SW480 (cell line): ENCODE measurements at places on chromosomes 6 and 20.

DNA sequence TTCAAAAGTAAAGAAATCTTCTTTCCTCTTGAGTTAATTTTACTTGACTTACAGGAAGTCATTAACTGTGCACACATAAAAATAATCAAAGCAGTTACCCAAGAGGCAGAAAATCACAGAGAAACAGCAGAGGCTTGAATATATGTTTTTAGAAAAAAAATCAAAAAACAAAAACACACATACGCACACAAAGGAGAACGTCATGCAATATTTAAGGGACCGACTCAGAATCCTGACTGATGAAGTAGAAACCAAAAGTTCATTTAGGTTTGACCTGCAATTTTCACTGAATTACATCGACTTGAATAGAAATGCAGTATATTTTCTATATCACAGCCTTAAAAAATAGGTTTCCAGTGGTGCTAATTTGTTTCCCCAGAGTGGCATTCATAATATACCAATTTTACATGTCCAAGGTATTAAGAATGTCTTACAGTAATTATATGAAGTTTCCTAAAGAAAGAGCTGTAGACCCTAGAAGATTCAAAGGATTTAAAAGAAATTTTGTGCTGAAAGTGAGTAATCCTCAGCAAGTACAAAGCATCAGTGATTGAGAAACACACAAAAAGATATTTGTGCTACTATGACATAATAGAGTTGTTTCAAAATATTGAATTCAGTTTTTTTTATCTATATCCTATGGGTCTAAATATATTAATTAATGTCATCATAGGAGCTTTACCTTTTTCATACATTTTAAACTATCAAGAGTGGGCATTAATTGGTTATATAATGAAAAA is 358.5 kb upstream of the RUNX2 start:
- no peak for DNase-seq

- DNase-seq = peak; percentile 90
Measured at GRCh38 chr6:18585032-18585573, 198.0 kb downstream of the RNF144B start.

DNA sequence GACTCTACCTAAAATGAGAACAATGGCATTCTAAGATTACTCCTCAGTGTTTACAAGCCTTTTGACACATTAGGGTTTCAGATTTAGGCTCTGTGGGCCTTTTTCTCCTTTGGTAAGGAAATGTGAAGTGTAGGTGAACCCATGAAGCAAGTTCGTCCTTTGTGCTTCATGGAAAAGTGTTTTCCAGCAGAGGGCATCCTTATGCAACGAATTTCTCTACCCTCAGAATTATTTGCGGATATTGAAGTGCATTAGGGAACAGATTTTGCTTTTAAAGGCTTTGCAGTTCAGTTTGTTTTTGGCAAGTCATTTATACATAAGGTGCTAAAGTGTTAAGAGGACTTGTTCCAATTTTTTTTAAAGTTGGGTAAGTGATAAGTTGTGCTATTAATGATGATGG is 55.7 kb upstream of the FERMT1 start:
- DNase-seq = peak; percentile 53

DNA sequence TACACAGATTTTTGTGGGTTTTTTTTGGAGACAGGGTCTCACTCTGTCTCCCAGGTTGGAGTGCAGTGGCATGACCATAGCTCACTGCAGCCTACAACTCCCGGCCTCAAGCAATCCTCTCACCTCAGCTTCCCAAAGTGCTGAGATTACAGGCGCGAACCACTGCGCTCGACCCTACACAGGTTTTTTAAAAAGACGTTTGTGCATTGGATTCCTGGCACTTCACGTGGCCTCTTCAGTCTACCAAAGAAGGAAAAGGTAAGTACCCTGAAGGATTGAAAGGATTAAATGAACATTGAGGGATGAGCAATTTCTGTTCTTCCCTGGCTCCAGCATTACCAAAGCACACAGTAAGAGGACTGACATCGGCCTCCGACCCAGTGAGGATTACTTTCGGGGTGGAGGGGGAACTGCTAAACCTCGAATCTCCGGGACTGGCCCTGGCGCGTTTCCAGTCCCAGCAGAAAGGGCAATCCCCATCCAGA is 556 bp upstream of the YWHAB start:
- DNase-seq = no peak

DNA sequence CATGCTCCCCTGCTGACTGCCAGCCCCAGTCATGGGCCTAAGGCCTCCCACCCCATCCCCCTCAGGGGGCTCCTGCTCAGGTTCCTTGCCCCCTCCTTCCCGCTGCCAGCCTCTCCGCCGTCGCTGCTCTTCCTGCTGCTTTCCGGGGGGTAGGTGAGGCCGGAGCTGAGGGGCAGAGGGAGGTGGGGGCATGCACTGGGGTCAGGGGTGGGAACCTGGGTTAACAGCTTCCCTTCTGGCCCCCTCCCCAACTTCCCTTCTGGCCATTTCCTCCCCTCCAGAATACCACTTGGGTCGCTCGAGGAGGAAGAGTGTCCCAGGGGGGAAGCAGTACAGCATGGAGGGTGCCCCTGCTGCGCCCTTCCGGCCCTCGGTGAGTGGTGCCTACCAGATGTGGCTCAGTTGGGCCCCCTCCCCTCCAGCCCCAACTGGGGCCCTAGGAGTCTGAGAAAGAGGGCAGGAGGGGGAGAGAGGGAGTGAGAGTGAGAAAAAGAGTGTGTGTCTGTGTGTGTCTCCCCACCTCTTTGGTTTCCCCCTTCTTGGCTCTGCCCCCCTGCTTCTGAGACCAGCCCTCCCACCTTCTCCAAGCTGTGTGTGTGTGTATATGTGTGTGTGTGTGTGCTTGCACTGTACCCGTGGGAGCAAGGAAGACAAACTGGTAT is 12.1 kb downstream of the SYNGAP1 start:
- DNase-seq = no peak

GRCh38 chr6:15508441-15508871 is 154.4 kb downstream of the DTNBP1 start:
- no peak for DNase-seq

- DNase-seq = no peak
Measured at GRCh38 chr6:43709654-43710303, 22.2 kb upstream of the MRPS18A start.

- no peak for DNase-seq
Measured at GRCh38 chr20:64033981-64034493, 1.9 kb upstream of the C20orf204 start.

GRCh38 chr6:71420095-71420692 is 131.6 kb downstream of the OGFRL1 start:
- DNase-seq = no peak

DNA sequence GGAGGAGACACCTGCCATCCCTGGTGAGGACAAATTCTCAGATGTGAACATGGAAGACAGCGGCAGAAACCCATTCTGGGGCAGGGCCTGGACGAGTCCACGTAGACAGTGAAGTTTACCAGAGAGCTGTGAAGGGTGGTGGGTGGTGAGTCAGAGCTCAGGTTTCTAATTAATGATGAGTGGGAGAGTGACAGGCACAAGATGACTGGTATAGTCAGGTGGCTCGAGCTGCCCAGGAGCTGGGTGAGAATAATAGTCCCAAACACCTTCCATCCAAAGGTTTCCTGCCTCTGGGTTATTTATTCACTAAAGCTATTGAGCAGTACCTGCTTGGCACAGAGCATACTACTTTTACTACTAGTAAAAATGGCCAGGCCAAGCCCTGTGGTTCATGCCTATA is 6.0 kb downstream of the TLDC2 start:
- peak; percentile 92 for DNase-seq

- no peak for DNase-seq
Measured at GRCh38 chr6:113365191-113365590, 492.0 kb upstream of the MARCKS start.

GRCh38 chr6:137157601-137158000 is 15.8 kb downstream of the IL22RA2 start:
- DNase-seq = no peak

- no peak for DNase-seq
Measured at GRCh38 chr6:21870076-21870730, 276.7 kb downstream of the SOX4 start.

- DNase-seq = no peak
Measured at GRCh38 chr20:25006431-25007167, 14.0 kb upstream of the APMAP start.

- no peak for DNase-seq
Measured at GRCh38 chr6:31723245-31723979, at the start of gene MPIG6B. Gene MPIG6B (plus strand): TSS chr6:31723373. CDS start chr6:31723384, 11 bp downstream.

DNA sequence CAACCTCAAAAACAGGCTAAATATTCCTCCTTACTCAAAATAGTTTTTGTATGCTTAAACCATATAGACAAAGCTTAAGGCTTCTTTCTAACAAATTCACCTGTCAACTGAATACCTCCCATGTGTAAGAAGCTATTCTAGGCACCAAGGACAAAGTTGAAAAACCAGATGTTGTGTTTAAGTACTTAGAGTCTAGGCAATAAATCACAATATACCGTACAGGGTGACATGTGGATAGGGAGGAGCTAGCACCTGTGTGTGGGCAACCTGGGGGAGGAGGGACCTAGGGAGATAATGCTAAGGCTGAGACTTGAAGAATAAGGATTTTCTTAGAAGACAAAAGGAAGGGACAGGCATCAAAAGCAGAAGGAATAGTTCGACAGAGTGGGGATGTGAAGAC is 123.5 kb downstream of the LMBRD1 start:
- no peak for DNase-seq

DNA sequence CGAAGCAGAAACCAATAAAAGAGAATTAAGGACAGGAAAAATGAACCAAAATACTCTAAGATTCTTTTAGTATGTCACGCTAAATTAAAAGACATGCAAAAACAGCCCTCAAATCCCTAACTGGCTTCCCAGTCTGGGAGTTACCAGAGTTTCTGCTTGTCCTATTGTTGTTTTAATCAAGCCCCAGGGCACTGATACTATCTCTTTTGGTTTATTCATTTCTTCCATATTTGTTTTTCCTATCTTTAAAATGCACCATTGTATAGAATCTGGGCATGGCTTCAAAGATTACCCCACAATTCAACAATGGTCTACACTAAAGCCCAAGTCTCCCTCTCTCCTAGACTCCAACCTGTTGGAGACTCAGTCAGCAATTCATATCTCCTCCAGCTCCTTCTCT is 169.1 kb downstream of the MYLK4 start:
- DNase-seq = no peak

GRCh38 chr6:88623531-88623930 is 339.9 kb downstream of the RNGTT start:
- no peak for DNase-seq

DNA sequence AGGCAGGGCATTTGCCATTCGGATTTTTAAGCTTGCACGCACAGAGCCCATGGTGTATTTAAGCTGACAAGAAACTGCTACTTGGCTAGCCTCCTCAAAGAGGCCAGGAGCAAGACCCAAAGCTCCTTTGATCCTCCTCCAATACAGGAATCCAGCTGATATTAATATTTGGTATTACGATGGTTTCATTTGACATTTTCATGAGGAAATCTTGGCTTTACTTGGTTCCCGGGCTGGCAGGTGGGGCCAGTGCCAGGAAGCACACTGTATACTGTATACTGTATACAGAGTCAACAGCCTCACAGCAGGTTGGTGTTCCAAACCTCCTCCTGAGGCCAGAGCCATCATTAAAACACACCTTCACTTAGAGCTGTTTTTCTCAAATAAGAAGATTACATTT is 138.2 kb upstream of the ARMC2 start:
- DNase-seq = no peak

DNA sequence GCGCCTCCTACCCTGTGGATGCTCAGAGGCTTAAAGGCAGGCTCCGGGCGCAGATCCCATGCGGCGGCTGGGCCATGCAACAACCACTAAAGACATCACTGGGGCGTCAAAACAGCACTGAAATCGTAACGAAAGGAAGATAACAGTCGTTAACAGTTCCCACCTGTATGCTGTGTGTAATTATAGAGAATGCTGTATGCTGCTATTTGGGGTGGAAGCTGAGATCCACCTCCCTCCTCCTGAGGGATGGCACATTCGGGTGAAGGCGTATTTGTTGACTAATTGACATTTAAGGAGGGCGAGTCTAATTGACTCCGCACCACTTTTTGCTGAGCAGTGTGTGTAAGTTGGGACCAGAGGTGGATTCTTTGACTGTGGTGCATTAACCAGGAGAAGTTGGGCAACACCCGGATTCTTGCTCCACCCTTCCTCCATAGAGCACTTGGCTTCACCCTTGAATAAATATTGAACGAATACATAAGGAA is 687 bp downstream of the SLC35A1 start:
- DNase-seq = peak; percentile 16

DNA sequence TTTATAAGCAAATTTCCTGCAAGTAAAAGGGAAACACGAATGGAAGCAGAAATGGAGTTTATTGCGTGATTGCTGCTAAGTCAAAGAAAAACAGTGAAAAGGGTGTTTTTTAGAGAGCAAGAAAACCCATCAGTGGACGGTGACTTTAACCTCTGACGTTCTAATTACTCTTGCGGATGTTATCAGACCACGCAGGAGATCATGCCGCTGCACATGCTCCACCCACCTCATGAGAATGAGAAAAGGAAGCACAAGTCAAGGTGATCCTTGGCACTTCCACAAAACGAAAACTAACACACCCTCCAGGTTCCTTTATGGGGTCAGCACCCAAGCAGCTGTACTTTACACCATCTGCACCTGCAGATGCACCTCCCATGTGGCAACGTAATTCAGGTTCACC is 45.0 kb downstream of the LYRM4 start:
- no peak for DNase-seq

- DNase-seq = no peak
Measured at GRCh38 chr6:70622461-70622860, 45.2 kb upstream of the SMAP1 start.

- DNase-seq = no peak
Measured at GRCh38 chr6:135322427-135323201, 141.5 kb downstream of the MYB start.

DNA sequence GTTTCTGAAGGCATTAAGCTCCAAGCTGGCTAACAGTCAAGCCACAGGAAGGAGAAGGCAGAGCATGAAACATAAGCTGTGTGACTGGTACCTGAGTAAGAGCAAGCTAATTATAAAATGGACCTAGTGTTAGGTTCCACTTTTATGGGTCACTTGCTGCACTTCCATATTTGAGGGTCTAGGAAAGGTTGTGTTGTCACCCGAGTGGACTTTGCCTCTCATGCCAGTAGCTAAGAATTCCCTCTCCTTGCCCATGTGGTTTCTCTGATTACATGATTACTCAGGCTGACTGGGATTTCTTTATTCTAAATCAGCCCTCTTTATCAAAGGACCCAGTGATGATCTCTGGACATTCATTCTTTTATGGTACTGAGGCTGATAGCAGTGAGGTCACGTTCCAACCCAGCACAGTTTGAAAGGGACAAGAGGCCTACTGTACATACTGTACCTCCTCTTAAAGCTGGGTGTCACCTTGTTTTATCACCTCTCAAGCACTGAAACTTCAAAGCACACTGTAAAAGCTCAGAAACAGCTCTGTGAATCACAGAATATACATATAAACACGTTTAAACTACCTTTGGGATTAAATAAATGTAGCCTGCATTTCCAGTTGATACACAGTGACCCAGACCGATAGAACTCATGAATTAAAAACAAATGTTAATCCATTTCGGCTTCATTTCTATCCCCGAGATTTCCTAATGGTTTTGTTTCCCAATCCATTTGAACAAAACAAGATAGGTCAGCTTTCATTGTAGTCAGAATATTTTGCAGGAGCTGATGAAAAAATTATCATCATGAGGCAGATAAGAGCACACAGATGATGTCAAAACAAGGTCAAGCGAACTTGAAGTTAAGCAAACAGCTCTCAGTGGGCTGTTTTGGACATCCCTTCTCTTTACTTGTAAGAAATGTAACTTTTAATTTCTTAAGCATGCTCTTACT is 96.5 kb downstream of the ALDH8A1 start:
- DNase-seq = peak; percentile 94

GRCh38 chr6:135219346-135219745 is 38.2 kb downstream of the MYB start:
- no peak for DNase-seq

- DNase-seq = peak; percentile 76
Measured at GRCh38 chr6:134080171-134080795, 27.9 kb upstream of the SLC2A12 start.

- DNase-seq = no peak
Measured at GRCh38 chr6:17486680-17487079, 93.3 kb downstream of the CAP2 start.
